ENCODE measurements at places on chromosomes 4 and X.

GRCh38 chrX:141879616-141880015 lies 24.1 kb upstream of the MAGEC1 start:
- no peak for DNase-seq

GRCh38 chr4:26959654-26960047 lies 99.0 kb downstream of the STIM2 start:
- no peak for DNase-seq

DNA sequence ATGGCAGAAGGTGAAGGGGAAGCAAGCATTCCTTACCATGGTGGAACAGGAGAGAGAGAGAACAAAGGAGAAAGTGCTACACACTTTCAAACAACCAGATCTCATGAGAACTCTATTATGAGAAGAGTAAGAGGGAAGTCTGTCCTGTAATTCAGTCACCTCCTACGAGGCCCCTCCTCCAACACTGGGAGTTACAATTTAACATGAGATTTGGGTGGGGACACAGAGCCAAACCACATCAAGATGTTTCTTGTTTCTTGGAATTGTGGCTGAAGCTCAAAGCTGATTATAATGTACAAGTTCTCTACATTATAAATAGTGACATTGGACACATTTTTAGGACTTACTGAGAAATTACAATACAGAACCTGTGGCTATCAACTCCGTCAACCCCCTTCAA lies 29.5 kb upstream of the TAPT1 start:
- no peak for DNase-seq

GRCh38 chr4:44756559-44756958 lies 30.2 kb upstream of the GNPDA2 start:
- DNase-seq: no peak

GRCh38 chrX:120672841-120673530 lies 43.1 kb upstream of the C1GALT1C1 start:
- no peak for DNase-seq

GRCh38 chr4:74097631-74098426 lies 1.2 kb downstream of the CXCL2 start:
- no peak for DNase-seq

DNA sequence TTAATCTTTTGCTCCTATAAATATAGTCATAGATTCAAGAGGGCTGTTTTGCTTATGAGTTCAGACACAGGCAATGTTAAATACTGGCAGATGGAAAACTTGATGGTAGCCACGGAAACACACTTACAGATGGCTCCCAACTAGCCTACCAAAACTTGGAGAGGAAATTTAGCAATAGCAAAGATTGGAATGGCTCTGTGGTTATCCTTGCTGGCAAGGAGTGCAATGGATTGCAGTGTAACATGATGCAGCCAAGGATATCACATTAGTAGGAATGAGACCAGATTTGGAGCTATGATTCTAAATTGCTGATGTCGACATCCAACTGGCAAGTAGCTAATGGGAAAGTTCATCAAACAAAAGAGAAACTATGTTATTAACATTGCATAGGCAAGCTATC lies 791.0 kb upstream of the DIAPH2 start:
- no peak for DNase-seq

GRCh38 chr4:140302151-140302859 lies 71.1 kb upstream of the SCOC start:
- DNase-seq: no peak

Measured in effector memory CD8-positive, alpha-beta T cell (primary cell).